ENCODE measurements at places on chromosomes 7 and 10.

DNA sequence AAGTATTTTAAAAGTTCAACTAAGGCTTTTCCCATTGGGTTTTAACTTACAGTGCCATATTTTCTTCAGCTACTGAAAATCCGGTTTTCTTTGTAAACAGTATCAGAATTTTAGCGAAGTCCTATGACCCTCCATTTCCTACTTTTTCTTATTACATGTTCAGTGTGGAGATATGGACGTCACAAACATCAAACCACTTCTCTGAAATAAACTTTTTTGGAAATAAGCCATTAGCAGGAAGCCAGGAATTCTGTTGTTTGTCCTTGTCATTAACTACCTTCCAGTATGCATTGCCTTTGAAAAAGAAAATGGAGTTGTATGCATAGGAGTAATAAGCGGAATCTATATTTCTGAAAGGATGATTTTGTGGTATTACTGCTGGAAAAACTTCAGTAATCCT is 9.1 kb downstream of the MMP21 start:
- no peak for DNase-seq

GRCh38 chr10:29603223-29603896 is 31.4 kb downstream of the SVIL start:
- no peak for DNase-seq

DNA sequence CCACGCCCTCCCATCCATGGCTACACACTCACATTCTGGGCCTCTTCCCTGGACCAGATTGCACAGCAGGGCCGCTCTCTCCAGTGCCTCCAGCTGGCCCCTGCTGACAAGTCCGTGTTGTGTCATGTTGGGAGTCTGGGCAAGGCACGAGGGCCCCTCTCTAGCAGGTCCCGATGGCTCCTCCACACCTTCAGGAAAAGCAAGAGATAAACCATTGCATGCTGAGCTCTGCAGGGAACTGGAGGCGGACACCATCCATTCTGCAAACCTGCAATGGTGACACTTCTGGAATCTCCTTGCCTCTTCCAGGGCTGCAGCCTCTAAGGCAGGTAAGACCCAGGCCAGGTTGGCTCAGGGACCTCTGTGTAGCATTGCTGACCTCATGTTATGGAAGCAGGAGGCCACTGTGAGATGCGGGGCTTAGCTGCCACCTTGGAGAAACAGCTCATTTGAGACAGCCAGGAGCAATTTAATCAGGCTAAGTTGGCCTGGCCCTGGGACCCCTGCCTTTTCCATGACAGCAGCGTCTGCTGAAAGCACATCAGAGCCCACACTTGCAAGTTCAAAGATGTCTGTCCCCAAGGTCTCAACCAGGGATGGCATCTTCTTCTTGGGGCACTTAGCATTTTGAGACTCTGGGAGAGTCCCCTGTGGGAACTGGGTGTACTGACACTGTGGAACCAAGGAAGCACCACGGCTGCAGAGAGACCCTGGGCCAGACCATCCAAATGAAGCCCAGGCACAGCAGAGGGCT is 34.2 kb upstream of the LEP start:
- DNase-seq = no peak

DNA sequence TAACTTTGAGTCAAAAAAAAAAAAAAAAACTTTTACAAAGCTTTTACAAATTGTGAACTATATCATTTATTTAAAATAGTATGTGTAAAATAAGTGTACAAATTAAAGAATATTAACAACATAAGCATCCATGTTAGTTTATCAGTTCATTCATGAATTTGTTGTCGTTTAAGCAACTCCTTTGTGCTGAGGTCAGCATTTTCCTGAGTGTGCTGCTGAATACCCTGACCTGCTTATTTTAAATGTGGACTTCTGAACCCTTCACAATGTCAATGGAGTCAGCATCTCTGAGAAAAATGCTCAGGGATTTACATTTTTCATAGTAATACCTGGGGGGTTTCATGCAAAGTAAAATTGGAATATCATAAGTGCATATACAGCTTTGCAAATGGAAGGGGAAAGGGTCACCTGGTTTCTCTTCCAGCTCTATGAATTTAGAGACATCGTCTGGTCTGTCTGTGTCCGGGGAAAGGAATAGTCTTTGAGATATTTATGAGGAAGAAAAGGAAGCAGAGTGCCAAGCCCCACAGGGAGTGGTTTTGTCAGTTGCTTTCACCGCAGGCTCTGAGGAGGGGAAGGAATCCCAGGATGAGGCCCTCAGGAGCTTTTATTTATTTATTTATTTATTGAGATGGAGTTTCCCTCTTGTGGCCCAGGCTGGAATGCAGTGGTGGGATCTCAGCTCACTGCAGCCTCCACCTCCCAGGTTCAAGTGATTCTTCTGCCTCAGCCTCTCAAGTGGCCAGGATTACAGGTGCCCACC is 125.5 kb upstream of the SVIL start:
- no peak for DNase-seq

GRCh38 chr10:125101049-125101448 is 59.3 kb downstream of the CTBP2 start:
- DNase-seq = no peak

GRCh38 chr7:22931011-22931410 is 82.9 kb downstream of the HYCC1 start:
- no peak for DNase-seq
